ENCODE measurements at places on chromosomes 3 and 15.

- no peak for DNase-seq
Observed at GRCh38 chr3:116148881-116149851, 296.1 kb downstream of the LSAMP start.

- no peak for DNase-seq
Observed at GRCh38 chr3:157086060-157086750, 73.7 kb downstream of the CCNL1 start.

DNA sequence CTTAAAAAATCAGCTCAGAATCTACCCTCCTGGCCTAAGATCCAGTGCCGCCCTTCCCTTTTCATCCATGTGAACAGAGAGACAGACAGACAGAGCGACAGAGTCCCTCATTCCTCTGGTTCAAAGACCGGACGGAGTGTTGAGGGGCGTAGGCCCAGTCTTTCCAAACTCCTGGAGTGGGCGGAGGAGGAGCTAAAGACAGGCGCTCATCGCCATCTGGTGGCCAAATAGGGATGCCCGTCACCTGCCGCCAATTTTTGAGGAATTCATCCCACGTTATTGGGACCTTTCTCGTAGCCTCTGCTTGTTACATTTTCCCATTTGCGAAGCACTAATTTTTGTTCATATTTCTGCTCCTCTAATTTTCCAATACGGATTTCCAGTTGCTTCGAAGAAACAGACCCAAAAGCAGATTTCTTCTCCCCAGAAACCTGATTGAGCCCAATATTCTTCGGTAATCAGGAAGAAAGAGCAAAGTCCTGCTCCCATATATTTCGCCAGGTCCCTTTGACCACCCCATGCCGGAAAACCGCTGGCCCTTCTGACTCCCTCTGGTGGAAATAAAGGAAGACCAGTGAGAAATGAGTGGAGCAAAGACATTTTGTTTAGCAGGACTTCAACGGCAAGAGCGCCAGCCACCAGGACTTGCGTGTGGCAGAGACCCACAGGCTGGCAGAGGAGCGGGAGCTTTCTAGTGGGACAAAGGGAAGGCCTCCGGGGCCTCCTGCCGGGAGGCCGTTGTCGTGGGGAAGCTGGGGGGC, 88.0 kb downstream of the LRRK1 start:
- DNase-seq = no peak

DNA sequence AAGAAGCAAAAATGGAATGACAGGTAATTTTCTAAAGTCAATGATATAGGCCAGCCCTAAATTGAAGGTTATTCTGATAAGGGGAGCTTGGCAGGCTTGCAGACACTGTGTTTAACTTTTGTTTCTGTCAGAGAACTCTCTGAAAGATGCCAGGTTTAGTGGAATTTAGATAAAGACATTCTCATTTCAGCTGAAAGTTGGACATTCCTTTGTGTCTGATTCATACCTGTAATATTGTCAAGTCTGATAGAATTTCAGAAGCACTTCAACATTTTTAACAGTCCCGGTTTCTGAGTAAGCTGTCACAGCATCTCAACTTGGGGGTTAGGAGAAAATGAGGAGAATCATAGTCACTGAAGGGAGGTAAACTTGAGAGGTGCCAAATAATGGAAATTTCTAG, 84.0 kb downstream of the DIPK2A start:
- no peak for DNase-seq

- no peak for DNase-seq
Observed at GRCh38 chr15:50633653-50634052, 52.9 kb downstream of the TRPM7 start.

DNA sequence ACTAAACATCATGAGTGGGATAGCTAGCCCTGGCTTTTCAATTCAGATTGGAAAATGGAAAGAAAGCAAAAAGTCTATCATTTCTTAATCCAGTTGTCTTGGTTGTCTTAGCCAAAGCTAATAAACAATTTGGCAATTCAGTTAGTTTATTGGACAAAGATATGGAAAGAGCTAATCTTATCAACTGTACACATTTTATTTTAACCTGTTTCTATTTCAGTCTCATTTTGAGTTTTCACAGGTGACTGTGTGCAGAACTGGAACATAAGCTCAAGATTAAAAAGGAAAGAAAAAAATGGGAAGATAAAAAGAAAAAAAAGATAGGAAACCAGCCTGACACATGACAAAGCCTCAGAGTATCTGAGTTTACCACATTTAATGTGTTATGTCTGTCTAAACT, 642.6 kb downstream of the SQOR start:
- no peak for DNase-seq

DNA sequence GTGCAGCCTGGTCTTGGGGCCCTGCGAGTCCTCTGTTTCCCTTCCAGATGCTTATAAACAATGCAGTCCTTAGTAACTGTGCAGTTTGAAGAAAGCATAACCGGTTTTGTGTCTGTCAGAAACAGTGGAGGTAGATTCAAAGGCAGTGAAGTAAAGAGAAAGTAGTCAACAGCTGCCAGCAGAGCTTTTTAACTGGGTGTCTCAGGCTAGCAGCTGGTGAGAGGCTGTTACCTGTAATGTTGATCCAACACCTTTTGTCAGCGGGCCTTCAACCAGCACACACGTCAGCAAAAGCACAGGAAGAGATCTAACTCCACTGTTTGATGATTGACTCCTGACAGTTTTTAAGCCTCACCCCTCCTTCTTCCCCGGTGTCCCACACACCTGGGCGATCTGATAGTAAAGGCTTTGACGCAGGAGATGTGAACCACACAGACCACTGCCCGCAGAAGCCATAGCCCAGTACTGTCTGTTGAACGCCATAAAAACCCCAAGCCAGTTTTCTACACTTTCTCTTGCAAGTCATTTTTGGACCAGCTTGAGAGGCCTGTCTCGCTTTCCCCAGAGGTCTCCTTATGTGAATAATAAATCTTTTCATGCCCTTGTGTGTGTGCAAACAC, 178.0 kb downstream of the FMN1 start:
- DNase-seq = no peak

DNA sequence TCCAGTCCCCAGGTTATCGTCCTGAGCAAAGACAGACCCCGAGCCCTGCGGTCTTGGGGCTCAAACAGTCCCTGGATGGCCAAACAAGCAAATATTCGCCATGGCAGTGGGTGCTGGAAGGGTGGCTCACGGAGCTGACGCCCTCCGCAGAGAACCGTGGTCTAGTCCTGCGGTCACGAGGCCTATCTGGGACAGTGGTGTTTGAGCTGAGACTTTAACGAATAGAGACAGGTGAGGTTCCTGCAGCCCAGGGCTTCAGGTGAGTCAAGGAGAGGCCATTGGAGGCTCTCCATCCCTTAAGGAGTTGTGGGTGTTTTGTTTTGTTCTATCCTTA, 399 bp upstream of the SUCLG2 start:
- no peak for DNase-seq

GRCh38 chr3:161072211-161072621, 32.9 kb downstream of the B3GALNT1 start:
- DNase-seq = no peak

- DNase-seq = no peak
Observed at GRCh38 chr3:39097716-39098472, 9.5 kb downstream of the GORASP1 start.

DNA sequence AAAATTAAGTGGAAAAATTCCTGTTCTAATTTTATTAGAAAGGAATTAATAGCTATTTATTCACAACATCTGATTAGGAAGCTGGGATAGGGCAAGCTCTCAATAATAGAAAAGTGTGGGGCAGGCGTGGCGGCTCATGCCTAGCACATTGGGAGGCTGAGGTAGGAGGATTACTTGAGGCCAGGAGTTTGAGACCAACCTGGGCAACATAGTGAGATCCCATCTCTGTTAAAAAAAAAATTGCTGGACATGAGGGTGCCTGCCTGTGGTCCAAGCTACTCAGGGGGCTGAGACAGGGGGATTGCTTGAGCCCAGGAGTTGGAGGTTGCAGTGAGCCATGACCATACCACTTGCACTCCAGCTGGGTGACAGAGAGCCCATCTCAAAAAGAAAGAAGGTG, 119.6 kb downstream of the TCF12 start:
- DNase-seq = no peak

GRCh38 chr3:49901366-49902339, 2.0 kb downstream of the MST1R start:
- no peak for DNase-seq

DNA sequence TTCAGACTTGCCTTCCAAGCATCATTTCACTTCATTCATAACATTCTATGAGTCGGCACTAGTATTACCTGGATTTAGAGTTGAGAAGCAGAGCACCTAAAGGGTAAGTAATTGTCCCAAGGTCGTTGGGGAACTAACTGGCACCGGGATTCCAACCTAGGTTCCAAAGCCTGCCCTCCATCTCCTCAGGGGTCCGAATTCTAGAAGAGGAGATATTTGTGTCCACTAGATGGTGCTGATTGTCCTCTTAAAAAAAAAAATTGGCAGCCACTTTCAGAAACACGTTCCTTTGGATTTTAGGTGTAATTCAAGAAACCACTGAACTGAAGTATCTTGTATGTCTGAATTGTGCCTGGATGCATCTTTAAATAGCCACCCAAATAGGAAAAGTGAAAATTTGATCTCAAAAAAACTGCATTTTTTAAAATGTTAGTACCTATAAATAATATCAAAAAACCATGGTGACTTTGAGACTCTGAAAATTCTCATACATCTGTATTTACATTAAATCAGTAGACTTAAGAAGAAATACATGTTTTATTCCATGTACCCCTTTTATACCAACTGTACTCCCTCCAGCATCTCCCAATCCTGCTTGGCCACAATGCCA, 3.9 kb upstream of the FSIP1 start:
- no peak for DNase-seq

DNA sequence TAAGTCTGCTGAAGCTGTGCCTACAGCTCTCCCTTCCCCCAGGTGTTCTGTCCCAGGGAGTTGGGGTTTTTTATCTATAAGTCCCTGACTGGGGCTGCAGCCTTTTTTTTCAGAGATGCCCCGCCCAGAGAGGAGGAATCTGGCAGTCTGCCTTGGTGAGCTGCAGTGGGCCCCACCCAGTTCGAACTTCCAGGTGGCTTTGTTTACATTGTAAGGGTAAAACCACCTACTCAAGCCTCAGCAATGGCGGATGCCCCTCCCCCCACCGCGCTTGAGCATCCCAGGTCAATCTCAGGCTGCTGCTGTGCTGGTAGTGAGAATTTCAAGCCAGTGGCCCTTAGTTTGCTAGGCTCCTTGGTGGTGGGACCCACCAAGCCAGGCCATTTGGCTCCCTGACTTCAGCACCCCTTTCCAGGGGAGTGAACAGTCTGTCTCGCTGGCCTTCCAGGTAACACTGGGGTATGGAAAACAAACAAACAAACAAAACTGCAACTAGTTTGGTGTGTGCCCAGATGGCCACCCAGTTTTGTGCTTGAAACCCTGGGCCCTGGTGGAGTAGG, 189.4 kb downstream of the MFSD1 start:
- no peak for DNase-seq

GRCh38 chr3:120281261-120281660, 3.8 kb downstream of the GPR156 start:
- DNase-seq = no peak

DNA sequence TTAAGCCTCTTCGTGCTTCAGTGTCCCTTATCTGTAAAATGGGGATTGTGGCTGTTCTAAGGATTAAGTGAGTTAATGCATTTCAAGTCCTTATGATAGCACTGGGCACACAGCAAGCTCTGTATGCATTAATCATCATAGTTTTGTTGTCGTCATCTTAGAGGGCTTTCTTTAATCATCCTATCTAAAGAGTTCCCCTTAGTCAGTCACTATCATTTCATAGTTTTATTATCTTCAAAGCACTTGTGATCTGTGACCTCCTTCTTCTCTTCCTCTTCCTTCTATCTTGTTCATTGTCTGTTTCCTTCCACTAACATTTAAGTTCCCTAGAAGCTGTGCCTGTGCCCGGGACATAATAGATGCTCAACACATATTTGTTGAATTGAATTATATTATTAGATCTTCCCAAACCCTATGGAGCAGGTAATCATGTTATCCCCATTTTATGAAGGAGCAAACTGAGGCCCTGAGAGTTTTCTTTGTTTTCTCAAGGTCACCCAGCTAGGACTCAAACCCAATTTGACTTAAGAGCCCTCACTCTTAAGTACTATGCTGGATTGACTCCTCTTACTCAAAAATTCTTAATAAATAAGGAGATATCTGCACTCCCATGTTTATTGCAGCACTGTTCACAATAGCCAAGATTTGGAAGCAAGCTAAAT, 24.1 kb downstream of the DUOX2 start:
- DNase-seq = no peak

DNA sequence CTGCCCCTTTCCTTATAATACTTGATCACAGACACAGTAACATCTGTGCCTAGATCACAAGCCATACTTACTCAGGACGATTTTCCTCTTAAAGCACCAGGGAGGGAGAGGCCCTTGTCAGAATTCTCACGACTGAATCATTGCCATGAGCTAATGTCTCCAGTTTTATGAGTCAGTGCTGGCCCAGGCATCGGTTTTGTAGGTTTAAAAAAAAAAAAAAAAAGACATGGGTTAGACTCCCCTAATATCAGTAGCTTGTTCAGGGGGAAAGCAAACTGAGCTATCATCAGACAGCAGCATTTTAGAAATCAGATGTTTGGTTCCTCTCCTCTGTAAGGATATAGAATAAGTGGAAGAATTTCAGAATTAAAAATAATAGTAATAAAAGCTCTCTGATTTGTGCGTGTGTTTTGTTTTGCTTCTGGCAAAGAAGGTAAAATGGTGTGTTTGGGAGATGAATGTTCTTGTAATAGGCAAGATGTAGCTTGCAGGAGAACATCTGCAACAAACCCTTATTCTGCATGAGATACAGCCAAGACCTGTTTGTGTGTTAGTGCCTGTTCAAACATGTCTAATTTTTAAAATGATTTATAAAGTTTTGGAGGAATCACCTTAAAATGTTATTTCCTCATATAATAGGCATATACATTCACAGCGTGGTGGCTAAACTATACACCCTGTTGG, 193.6 kb downstream of the TP63 start:
- DNase-seq = no peak

DNA sequence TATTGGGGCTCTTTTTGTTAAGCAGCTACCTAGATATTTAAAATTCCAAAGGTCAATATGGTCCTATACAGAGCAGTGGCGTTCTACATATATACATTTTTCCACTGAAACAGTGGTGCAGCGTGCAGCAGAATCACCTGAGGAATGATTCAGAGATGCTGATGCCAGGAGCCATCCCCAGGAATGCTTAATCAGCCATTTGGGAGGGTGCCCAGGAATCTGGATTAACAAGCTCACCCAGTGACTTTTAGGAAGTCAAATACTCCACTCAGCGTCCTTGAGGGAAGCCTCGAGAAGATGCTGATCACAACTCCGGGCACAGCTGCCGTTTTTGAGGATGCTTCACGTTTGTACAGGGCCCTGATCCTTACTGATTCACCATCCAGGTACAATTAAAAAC, 82.6 kb upstream of the ARHGEF3 start:
- no peak for DNase-seq

DNA sequence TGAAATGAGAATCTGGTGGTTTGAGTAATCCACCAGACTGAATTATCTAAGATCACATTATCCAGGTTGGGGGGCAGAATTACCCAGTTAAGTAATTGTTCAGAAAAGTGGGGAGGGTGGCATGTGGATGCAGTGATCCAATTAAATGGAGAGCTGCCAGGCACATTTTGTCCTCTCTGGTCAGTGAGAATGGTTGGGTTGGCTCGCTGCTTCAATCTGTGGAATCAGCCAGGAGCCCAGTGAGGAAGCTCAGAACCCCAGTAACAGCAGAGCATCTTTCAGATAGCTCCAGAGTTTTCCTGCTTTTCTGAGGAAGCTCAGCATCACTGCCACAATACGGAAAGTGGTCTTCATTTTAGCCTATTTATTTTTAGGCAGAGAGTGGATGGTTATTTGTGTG, 6.4 kb upstream of the EXOG start:
- no peak for DNase-seq

GRCh38 chr3:45841420-45841756, 531 bp downstream of the LZTFL1 start:
- no peak for DNase-seq

Measured in stimulated activated CD4-positive, alpha-beta T cell treated with anti-CD3 and anti-CD28 coated beads, Interleukin-1b, Interleukin-23, amount 100 ng/mL, for 1 hour (primary cell).